ENCODE measurements at places on chromosomes 5 and 9.

GRCh38 chr5:119275601-119276173, 80.1 kb upstream of the TNFAIP8 start:
- DNase-seq = no peak

DNA sequence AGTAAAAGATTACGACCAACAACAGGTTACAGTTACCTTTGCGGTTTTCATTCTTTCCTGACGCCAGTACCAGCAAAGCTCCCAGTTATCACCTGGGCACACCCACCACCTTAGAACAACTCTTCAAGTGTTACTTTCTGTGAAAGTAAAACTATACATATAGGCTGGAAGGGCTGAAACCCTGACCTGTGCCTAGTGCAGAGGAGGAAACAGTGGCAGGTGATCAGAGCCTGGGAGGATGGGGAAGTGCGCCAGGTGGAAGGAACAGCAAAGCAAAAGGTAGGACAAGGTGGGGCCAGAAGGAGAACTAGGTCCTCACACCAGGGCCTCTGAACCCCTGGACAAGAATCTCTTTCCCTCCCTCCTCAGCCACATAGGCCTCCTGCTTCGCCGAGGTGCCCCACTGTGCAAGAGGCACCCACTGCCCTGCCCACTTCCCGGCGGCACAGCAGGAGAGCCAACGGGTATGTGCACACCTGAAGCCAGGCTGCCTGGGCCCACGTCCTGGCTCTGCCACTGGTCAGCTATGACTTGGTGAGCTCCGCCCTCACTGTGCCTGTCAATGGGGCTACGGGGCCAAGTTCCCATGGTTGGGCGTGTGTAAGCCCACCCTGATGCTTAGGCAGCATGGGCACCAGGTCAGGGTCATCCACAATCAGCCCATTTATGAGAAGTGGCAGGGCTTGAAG, 26.9 kb downstream of the BICD2 start:
- no peak for DNase-seq

- DNase-seq = no peak
These were observed 31.0 kb downstream of the RNF130 start for GRCh38 chr5:180040287-180041214.

DNA sequence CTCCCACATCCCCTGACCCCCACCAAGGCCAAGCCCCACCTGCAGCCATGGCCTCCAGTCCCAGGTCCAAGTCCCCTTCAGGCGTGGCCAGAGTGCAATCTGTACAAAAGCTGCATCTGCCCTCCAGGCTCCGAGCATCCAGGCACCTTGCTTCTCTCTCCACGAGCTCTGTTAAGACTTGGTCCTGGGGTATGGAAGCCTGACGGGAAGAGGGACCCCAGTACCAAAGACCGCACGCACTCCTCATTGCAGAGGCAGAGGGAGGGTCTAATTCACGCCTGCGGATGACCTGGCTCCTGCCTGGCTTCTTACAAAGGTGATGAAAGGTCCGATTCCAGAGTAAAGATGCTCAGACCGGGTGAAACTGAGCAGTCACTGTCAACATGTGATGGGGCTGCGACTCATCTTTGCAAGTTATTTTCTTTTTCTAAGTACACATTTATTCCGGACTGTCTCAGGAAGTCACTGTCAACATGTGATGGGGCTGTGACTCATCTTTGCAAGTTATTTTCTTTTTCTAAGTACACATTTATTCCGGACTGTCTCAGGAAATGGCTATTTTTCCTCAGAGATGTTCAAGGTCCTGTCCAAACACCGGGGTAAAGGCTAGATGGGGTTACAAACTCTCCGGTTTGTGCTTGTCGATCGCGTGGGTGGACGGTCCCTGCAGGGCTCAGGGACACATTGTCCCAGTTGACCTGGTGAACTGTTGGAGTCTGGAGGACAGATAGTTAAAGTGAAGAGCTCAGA, 252.0 kb upstream of the IRX4 start:
- DNase-seq = no peak

DNA sequence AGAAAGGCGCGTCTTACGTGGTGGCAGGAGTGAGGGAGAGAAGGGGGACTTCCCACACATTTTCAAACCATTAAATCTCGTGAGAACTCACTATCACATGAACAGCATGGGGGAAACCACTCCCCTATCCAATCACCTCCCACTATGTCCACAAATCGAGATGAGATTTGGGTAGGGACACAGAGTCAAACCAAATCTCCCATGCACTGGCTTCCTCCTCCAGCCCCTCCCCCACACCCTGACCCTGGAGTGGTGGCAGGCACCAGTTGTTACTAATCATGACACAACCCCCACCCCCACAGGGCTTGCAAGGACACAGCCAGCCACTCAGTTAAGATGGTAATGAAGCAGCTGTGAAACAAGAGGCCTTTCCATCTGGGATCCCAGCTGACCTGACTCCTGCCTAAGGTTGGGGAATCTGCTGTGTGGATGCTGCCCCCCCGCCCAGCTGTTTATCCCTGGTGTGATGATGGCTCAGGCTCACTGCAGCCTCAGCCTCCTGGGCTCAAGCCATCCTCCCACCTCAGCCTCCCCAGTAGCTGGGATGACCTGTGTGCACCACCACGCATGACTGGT, 57.1 kb upstream of the FUBP3 start:
- no peak for DNase-seq

GRCh38 chr9:79129865-79130480, 441.8 kb upstream of the TLE4 start:
- DNase-seq = peak; percentile 33

GRCh38 chr9:7123743-7124142, 366.0 kb downstream of the KDM4C start:
- no peak for DNase-seq

DNA sequence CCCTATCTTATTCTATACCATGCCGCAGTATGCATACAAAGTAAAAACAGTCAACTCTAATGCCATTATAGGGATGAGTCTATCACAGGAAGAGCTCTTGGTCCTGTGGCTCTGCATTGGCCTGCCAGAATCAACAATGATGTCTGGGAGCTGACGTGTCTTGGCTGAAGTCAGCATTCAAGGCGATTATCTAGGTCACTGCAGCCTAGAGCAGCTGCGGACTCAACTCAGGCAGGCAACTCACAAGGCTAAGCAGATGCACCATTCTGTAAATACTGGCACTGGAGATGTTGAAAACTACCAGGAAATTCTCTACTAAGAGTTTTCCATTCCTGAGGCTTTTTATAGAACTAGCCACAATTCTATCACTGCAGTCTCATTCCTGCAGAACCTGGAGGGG, 13.3 kb downstream of the SPATA9 start:
- peak; percentile 38 for DNase-seq

DNA sequence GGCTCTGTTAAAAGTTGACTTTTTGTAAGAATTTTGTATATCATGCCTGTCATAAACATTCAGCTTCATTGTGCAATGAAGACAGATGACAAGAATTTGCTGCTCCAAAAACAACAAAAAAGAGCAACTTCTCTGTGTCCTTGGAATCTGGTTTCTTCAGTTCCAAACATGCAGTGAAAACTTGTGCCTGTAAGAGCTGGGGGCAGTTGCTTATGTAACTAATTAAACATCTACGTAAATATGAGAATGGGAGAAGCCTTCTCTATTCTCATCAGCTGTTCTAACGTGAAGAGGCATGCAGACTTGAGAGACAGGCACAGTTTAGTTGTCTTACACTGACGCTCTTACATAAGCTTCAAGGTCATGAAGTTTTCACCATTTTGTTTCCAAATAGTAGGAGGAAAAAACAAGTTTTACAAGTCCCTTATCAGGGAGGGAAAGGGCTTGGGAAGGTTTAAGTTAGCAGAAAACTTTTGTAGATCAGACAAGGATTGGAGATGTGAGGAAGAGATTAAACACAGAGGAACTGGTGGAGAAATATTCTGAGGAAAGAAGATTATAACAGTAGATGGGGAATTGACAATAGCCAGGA, 170.4 kb downstream of the RFK start:
- no peak for DNase-seq

DNA sequence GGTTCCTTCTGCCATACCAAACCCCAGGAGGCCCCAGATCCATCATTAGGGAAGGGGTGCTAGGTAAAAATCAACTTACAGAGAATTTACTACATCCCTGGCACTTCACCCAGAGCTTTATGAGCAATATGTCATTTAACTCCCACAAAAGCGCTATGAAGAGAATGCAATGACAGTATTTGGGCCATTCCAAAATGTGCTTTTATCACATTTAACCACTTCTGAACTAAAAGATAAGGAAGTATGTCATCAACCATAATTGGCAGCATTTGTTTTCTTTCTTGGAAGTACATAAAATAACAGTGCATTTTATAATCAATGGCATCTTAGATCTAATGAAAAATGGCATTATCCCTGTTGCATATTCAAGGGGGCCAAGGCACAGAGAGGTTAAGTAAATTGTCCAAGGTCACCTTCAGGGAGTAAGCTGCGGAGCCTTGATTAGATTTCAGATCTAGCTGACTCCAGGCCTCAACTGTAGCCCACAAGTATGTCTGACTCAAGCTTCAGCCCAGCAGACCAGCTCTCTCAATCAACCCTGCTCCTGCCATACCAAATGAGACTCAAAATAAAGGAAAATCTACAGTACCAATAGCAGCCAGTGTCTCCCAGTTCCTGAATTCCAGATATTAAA, 16.5 kb downstream of the SH3TC2 start:
- no peak for DNase-seq

DNA sequence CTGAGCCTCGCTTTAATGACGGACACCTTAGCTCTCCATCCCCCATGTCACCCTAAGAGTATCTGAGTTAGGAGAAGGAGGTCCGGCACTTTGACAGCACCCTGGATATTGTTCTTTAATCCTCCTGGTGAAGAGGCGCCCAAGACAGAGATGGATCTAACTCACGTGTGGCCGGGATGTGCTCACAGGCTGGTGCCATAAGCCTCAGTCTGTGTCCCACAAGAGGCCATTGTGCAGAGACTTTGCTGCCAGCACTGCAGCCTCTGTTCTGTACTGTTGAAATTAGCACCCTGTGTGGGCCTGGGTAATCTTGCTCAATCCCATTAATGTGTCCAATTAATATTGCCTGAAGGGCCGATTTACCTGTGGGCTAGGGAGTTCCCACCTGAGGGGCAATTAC, 37.7 kb downstream of the NXNL2 start:
- DNase-seq = no peak

GRCh38 chr5:24904981-24905517, 260.3 kb upstream of the CDH10 start:
- DNase-seq = no peak

DNA sequence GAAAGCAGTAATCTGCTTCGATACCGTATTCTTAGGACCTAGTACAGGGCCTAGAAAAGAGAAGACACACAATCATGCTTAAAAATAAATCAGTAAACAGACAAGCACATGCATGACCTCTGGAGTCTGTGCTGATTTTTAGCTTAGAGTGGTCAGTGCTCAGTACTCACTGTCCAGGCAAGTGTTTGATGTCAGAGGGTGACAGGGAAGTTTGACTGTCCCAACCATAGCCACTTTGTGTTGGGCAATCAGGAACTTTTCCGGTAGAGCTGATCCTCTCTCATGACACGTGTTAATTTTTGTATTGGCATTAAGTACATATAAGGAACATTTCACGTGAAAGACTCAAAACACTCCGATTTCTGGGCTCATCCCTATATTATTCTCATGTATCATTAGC, 464.7 kb upstream of the KLF4 start:
- DNase-seq = no peak

- DNase-seq = no peak
These were observed 579.8 kb upstream of the ST8SIA4 start for GRCh38 chr5:101482931-101483330.

All from colonic mucosa (tissue), 4 donors.